ENCODE measurements at places on chromosomes 6 and 20.

DNA sequence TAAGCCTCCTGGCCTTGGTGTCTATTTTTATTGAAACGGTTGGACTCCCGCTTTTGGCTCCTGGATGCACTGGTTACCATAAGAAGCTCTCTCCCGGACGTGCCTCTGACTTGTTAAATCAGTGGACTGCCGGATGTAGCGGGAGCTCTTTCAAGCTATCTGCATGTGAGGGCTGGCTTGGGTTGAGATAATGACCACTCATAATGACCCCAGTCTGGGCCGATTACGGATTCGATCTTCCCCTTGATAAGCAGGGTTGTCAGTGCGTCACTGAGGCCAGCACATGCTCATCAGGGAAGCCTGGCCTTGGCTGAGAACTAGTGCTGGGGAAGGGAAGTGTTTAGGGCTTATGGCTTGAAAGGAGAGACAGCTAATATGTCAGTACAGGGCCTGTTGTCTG is 528.1 kb downstream of the CDH26 start:
- DNase-seq, result no peak

DNA sequence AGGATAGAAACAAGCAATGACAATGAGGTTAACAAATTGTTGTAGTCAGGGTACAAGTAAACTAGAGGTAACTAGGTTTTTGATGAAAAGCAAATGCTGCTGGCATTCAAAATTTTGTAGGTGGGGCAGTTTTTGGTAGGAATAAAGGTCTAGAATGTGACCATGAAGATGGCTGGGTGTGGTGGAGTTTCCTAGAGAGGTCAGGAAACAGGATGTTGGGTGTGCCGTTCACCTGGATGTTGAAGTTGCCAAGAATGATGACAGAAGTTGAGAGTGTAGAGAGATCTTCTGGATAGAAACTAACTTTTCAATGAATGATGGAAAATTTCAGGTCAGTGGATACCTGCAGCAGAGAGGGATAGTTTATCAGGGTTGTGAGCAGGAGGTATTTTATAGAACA is 22.7 kb downstream of the MAPK14 start:
- DNase-seq, result no peak

GRCh38 chr6:111087871-111088667 is 766 bp downstream of the SLC16A10 start:
- DNase-seq, result peak; percentile 51

DNA sequence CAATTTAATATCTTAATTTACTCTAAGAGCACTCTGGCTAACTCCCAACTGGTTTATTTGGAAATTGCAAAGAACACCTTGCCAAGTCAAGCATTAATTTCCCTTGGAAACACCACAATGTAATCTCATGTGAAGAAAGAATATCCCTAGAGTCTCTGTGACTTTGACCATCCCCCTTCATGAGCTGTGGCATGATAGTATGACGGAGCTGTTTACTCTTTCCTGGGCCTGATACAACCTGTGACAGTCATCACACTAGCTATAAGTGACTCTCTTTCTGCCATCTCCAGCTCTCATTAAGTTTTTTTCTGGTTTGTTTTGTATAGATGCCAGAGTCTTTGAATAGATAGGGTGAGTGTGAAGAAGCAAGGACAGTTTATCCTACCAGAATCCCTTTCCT is 470.3 kb upstream of the JARID2 start:
- DNase-seq, result no peak

GRCh38 chr6:96716221-96716620 is 121.1 kb downstream of the GPR63 start:
- no peak for DNase-seq

GRCh38 chr6:166904101-166904746 is 52.1 kb downstream of the RNASET2 start:
- DNase-seq, result no peak

DNA sequence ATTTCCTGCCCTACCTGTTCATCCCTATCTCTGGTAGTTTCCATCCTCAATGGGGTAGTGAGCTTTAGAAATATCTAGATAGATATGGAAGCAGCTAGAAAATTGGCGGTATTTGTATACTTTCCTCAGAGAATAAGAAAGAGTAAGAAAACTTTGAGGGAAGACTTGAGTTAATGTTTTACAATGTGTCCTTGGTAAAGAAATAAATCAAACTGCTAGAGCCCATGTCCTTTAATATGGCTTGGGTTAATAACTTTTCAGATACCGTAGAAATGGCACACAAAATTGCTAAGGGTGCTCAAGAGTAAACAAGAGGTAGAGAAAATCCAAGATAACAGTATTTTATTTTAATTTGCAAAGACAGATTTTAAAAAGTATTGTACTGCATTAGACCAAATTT is 28.1 kb upstream of the PGK2 start:
- no peak for DNase-seq

DNA sequence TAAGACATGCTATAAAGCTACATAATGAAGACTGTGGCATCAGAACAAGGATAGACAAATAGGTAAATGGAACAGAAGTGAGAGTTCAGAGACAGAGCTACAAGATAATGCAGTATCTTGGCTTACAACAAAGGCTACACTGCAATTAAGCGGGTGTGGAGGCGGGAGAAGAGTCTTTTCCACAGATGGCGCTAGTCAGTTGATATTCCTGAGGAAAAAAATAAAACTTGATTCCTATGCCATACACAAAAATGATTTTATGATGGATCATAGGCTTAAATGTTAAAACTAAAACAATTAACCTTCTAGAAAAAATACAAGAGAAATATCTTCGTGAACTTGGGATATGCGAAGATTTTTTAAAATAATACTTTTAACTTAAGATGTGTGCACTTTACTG is 31.0 kb downstream of the RIN2 start:
- no peak for DNase-seq

Measured in activated naive CD8-positive, alpha-beta T cell treated with anti-CD3 and anti-CD28 coated beads, Interleukin-2, amount 50 U/mL, for 16 hours (primary cell).